Gastrocnemius medialis (tissue), 4 donors: ENCODE measurements at places on chromosomes 4 and X.

GRCh38 chr4:42906891-42907759 lies 14.6 kb downstream of the GRXCR1 start:
- DNase-seq: no peak
- no peaks in the 10 kb centered on the region for H3K4me1 ChIP-seq
- no peak overlapping the region for H3K27ac ChIP-seq
- H3K4me3 ChIP-seq: no peak overlapping the region

DNA sequence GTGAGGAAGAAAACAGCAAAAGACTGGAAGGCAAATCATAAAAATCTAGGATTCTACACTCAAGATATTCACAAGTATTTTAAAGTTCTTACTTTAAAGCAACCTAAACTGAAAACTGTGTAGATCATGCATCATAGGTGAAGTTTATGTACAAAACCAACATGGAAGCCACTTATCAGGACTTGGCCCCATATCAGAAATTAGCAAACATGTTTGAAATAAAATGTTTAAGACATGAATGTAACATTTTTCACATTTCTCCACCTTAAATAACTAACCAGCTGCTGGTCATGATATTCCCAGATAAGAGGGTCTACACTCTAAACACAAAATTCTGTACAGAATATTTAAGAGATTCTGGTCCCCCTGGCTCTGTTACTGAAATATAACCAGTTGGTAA lies 38.5 kb downstream of the APBB2 start:
- no peak for DNase-seq
- H3K36me3 ChIP-seq: no peaks in the 10 kb centered on the region
- no peak overlapping the region for H3K4me3 ChIP-seq

DNA sequence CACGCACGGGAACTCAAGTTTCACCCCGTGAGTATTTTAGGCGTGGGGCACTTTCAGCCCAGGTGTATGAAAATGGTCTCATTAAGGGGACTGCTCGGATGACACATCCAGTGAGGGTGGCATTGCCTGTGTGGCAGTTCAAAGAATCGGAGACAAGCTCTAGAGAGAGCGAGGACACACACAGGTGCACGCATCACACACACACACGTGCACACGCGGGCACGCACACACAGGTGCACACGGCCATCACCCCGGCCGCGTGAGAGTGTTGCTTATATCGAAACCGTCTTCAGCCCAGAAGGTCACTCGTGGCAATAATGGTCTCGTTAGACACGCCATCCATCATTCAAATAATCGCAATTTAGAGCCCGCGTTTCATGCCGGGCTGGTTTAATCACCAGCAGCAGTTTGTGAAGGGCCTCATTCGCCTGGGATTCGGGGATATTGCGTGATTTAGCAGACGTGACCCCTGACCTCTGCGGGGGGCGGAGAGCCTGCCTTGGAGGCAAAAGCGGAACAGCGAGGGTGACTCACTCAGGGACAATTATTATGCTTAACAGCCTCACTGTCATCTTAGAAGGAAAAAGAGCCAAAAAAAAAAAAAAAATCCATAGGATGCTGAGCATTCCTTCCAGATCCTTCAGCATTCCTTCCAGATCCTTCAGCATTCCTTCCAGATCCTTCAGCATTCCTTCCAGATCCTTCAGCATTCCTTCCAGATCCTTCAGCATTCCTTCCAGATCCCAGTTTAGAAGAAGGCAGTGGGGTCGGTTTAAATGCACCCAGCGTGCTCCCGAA lies 89.4 kb upstream of the PPP2R3B start:
- H3K4me1 ChIP-seq: no peaks in the 10 kb centered on the region
- no peak for DNase-seq
- no peak overlapping the region for H3K4me3 ChIP-seq

- H3K4me1 ChIP-seq: no peaks in the 10 kb centered on the region
- DNase-seq: no peak
- no peak overlapping the region for H3K27ac ChIP-seq
Observed at GRCh38 chr4:120809518-120809917, 113.0 kb downstream of the PRDM5 start.

- H3K36me3 ChIP-seq: no peaks in the 10 kb centered on the region
- DNase-seq: peak; percentile 73
- no peak overlapping the region for H3K4me3 ChIP-seq
- no peaks in the 10 kb centered on the region for H3K27me3 ChIP-seq
- peak overlapping the region; percentile 75 for H3K27ac ChIP-seq
- H3K4me1 ChIP-seq: no peaks in the 10 kb centered on the region
Observed at GRCh38 chrX:8668813-8669212, 63.1 kb downstream of the ANOS1 start.

DNA sequence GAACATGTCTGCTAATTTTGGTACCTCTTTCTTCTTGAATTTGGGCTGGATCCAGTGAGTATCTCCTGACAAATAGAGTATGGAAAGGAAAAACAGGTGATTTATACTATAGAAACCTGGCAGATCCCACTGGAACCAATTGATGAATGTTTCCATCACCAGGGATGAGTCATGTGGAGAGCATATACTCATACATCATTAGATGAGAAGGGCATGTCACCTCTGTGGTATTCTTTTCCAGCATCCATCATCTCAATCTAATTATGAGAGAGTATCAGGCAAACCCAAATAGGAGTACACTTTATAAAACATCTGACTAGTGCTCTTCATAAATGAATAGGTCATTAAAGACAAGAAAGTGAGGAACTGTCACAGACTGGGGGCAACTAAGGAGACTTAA lies 90.7 kb downstream of the CLDN22 start:
- no peaks in the 10 kb centered on the region for H3K36me3 ChIP-seq
- H3K27me3 ChIP-seq: no peaks in the 10 kb centered on the region
- H3K4me1 ChIP-seq: no peaks in the 10 kb centered on the region
- no peak for DNase-seq
- no peak overlapping the region for H3K27ac ChIP-seq
- H3K4me3 ChIP-seq: no peak overlapping the region

DNA sequence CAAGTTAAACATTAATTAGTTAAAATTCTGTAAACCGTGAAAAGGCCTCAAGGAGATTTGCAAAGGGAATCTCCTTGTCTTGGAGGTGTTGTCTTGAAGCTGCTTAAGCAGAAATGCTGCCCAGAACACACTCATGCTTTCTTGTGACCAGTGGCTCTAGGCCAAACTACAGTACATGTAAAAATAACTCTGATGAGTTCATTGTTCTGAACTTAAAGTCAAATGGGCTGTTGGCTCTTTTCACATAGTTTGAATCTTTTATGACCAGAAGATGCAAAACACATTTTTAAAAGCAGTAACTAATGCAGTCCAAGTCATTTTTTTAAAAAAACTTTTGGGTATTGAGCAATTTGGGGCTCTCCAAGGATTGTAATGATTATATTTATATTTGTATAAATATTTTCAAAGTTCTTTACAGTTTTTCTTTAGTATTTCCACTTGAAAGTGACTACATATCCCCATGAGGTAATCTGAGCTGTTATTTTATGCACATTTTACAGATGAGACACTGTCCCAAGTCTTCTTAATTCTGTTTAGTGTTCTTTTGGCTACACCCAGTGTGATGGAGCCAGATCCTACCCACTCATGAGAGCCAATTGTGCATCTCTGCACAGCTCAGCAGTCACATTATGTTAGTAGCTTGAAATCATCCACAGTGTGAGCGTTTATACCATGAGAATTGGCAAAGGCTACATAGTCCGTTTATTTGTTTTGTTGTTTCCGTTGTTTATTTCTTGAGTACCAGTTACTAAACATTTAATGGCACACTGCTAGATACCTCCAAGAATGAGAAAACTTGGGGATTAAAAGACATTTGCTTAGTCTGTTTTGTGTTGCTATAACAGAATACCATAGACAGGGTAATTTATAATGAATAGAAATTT lies 112.8 kb upstream of the ATXN3L start:
- no peaks in the 10 kb centered on the region for H3K36me3 ChIP-seq
- H3K4me1 ChIP-seq: peaks cover 8% of the 10 kb centered on the region
- H3K27ac ChIP-seq: peak overlapping the region; percentile 49
- peak; percentile 53 for DNase-seq
- no peaks in the 10 kb centered on the region for H3K27me3 ChIP-seq

GRCh38 chr4:144715230-144715629 lies 69.3 kb downstream of the HHIP start:
- no peaks in the 10 kb centered on the region for H3K4me1 ChIP-seq
- no peaks in the 10 kb centered on the region for H3K36me3 ChIP-seq
- H3K27me3 ChIP-seq: no peaks in the 10 kb centered on the region
- H3K4me3 ChIP-seq: no peak overlapping the region

GRCh38 chrX:147680251-147680650 lies 231.5 kb upstream of the FMR1 start:
- no peak overlapping the region for H3K27ac ChIP-seq
- no peaks in the 10 kb centered on the region for H3K4me1 ChIP-seq
- no peaks in the 10 kb centered on the region for H3K27me3 ChIP-seq
- H3K4me3 ChIP-seq: no peak overlapping the region
- H3K36me3 ChIP-seq: no peaks in the 10 kb centered on the region

DNA sequence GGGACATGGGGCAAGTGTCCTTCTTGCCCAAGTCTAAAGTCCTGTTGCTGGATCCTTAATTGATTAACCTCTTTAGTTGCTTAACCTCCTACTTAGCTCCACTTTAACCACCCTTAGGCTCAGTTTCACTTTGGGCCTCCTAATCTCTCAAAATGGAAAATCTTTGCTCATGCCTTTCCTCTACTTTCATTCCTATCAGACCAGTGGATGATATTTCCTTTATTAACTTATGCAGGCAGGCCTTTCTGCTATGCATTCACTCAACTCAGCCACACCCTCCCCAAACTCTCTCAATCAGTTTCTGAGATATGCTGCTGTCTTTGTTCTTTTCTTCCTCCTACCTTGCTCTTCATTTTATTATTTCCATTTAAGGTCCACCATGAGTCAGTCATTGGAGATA lies 14.4 kb upstream of the ARSJ start:
- no peak for DNase-seq
- no peaks in the 10 kb centered on the region for H3K4me1 ChIP-seq
- no peak overlapping the region for H3K4me3 ChIP-seq
- H3K36me3 ChIP-seq: no peaks in the 10 kb centered on the region
- H3K27ac ChIP-seq: no peak overlapping the region

GRCh38 chr4:78369679-78370078 lies 181.9 kb upstream of the ANXA3 start:
- H3K4me3 ChIP-seq: no peak overlapping the region
- H3K27me3 ChIP-seq: no peaks in the 10 kb centered on the region
- peaks cover 7% of the 10 kb centered on the region for H3K4me1 ChIP-seq
- H3K27ac ChIP-seq: no peak overlapping the region
- H3K36me3 ChIP-seq: no peaks in the 10 kb centered on the region
